Kidney epithelial cell (primary cell): ENCODE measurements at places on chromosomes 16 and 17.

GRCh38 chr16:59154295-59154694 lies 420.2 kb upstream of the GOT2 start:
- no peak for DNase-seq

DNA sequence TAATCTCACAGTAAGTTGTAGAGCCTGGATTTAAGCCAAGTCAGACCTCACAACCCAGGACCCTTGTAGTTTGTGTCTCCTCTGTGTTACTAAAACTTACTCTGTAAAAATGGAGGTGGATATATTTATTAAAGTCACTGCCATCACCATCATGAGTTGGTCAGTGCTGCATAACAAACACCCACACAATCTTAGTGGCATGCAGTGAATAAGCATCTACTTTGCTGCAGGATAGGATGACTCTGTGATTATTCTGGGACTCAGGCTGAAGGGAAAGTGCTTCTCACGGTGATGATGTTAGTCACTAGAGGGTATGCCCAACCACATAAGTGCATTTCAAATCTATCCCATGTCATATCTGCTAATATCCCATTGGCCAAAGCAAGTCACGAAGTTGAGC lies 398.7 kb downstream of the XYLT1 start:
- DNase-seq = no peak

GRCh38 chr17:50922107-50922506 lies 56.0 kb upstream of the TOB1 start:
- DNase-seq = no peak

DNA sequence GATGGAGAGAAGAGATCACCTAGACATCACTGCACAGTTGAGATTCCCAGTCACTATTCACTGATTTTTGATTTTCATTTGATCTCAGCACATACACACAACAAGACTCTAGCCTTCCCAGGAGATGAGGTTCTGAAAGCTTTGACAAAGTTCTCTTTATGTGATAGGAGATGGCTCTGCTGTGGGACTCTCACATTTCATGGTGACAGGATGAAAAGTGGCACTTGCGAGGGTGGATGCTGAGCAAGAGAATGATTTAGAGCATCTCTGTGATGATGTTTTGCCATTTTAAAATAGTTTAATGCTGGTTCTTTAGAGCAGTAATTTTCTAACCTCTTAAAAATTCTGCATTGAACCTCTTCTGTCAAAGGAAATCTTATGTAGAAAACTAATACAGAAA lies 113.3 kb upstream of the CA10 start:
- no peak for DNase-seq

DNA sequence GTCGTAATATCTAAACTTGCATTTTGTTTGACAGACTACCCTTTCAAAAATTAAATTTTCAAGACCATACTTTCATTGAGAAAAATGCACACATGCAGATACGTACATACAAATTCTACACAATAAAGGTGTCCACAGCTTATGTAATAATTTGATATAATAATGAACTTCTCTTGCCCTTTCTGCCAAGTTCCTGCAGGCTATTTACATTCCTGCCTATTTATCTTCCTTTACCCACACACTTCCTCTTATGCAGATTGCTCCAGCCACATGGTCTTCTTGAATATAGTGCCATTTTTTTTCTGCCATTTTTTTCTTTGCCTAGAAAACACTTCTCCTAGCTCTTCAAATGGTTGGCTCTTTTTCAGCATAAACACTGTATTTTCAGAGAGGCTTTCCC lies 826.9 kb upstream of the CDH8 start:
- no peak for DNase-seq

DNA sequence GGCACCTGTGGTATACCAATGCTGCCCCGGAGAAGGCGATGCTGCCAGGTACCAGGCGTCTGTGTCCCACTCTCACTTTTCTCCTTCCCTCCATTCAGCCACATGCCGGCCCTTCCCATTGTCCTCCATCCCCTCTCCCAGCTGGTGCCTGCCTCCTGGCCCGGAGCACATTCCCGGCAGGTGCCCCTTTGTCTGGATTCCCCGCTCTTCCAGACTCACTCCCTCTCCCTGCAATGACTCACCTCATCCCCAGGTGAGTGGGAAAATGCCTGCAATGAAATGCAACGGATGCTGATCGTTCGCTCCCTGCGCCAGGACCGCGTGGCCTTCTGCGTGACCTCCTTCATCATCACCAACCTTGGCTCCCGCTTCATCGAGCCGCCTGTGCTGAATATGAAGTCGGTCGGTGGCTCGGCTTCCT lies 10.4 kb upstream of the KDM6B start:
- no peak for DNase-seq

GRCh38 chr16:87680272-87680644 lies 78.0 kb downstream of the JPH3 start:
- no peak for DNase-seq

GRCh38 chr16:55735120-55735781 lies 79.5 kb downstream of the SLC6A2 start:
- DNase-seq = no peak

DNA sequence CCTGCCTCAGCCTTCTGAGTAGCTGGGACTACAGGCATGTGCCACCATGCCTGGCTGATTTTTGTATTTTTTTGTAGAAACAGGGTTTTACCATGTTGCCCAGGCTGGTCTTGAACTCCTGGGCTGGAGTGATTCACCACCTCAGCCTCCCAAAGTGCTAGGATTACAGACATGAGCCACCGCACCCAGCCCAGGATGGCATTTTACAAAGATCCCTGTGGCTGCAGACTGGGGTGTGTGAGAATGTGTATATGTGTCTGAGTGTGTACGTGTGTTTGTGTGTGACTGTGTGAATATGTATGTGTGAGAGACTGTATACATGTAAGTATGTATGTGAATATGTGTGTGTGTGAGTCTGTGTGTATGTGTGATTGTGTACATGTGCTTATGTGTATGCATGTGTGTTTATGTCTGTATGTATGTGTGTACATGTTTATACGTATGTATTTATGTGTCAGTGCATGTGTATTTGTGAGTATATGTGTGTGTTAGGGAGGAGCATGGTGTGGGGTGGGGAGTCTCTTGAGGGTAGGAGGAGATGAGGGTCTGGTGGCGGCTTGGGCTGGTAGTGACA lies 17.0 kb downstream of the RPTOR start:
- DNase-seq = no peak

- DNase-seq = no peak
These were observed 452.0 kb downstream of the NPIPA7 start for GRCh38 chr16:16830973-16831372.

DNA sequence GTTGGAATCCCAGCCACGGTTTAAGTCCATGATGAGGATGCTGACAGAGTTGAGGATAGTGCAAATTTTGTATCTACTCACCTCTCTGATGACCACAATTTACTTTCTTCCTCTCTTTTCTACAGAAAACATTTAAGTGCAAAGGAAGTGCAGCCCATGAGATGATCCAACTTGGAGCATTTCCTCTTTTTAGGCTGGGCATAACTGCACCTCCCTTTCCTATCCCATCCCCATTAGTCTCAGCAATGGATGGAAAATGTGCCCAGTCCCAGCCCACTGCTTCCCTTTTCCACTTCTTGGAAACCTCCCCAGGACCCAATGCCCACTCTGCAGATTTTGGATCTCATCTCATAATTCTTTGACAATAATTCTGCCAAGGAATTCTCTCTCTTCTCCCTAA lies 16.6 kb upstream of the CCL8 start:
- no peak for DNase-seq

GRCh38 chr17:78735832-78736525 lies 46.1 kb downstream of the CYTH1 start:
- DNase-seq = no peak

- DNase-seq = no peak
These were observed 55.2 kb downstream of the EPN2 start for GRCh38 chr17:19292377-19292711.

DNA sequence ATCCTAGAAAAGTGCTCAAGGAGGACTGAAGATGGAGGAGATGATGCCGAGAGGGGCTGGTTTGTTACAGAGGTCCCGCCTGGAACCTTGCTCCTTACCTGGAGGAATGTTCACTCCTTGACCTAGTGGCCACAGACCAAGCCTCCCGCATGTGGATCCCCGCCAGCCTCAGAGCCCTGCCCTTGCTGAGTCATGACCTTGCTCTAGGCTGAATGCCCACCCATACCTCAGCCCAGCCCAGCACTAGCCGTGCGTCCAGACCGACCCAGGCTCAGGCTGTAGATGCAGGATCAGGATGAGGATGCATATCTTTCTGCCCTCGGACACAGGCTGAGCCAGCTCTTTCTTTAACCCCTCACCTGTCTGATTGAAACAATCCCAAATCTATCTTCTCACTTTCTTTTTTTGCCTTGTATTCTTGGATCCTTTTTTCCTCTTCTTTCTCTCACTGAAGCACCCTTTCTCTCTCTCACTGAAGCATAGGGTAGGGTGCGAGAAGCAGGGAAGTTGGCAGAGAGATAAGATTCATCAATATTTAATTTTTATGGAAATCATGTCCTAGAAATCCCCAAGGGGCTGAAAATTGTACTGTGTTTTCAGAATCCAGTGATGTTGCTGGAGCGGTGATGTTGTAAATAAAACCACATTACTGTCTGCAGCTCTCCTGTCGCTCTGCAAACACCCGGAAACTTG lies 34.9 kb downstream of the WSCD1 start:
- no peak for DNase-seq
